ENCODE measurements at places on chromosomes 3 and 15. TPM values are rescaled to one million over a fixed set of nuclear protein-coding genes. Genes with fewer than 3 reads are reported as not detected.

GRCh38 chr15:77864211-77865105, 213.1 kb downstream of the TBC1D2B start:
- no peak for DNase-seq

Gene LYZL4
- total RNA-seq: not detected

DNA sequence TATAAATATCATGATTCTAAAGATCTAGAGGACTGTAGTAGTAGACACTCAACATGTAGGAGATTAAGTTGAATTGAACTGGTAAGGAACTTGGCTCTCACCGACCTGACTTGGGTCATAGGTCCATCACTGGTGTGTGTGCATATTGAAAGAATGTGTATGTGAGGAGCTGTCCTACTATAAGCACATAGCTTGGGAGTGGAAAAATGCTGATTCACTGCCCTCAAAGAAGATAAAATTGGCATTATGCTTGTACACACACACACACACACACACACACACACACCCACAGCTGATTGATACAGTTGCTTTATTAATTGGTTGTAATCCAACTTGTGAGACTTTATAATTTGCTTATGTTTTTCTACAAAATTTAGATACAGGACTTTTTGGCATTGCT, 411.0 kb upstream of the NR2F2 start:
- DNase-seq: no peak

DNA sequence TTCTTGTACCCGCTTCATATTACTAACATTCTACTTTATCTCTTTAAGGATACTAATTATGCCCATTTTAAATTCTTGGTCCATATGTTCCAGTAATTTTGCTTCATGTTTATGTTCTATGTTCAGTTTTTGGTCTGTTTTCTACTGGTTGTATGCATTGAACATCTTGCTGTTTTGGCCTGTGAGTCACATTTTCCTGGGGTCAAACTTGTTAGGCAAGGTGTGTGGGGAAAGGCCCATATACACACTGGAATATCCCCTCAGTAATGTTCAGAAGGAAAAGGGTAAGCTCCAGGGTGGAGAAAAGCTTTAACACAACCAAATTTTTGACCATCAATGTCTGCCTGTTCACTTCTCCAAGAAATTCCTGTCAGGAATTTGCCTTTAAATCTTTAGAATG, 337.7 kb downstream of the SLC9A9 start:
- no peak for DNase-seq

Gene RTP3
- 28.6 TPM for total RNA-seq

- DNase-seq: no peak
Observed at GRCh38 chr3:186081678-186082077, 27.2 kb downstream of the ETV5 start.

- DNase-seq: no peak
Observed at GRCh38 chr15:97840501-97840900, 120.0 kb upstream of the ARRDC4 start.

Gene MYH15
- total RNA-seq: 0.03 TPM

- no peak for DNase-seq
Observed at GRCh38 chr3:71847794-71848193, 62.8 kb upstream of the PROK2 start.

Gene CTXN2
- not detected for total RNA-seq

- DNase-seq: no peak
Observed at GRCh38 chr15:37880835-37881153, 53.6 kb upstream of the TMCO5A start.

- no peak for DNase-seq
Observed at GRCh38 chr3:149570016-149570415, 87.8 kb downstream of the WWTR1 start.
